ENCODE measurements at places on chromosomes 5 and 9. TPM values are rescaled to one million over a fixed set of nuclear protein-coding genes. Genes with fewer than 3 reads are reported as not detected.

Gene GFI1B
- total RNA-seq, result not detected

Gene SAXO1
- not detected for total RNA-seq

Gene SERINC5
- total RNA-seq, result 7.7 TPM

Gene ANKRD18B
- 0.94 TPM for total RNA-seq

Gene ADGRD2
- total RNA-seq, result not detected

Gene CDKN2B-AS1
- 0.75 TPM for total RNA-seq

Gene MAPK9
- total RNA-seq, result 19.8 TPM

Gene SLC6A3
- not detected for total RNA-seq

Gene AGXT2
- not detected for total RNA-seq

Gene ABCA2
- total RNA-seq, result 27.3 TPM

Gene OR1Q1
- not detected for total RNA-seq

Gene TMEM171
- 7.0 TPM for total RNA-seq

Gene RXRA
- 10.8 TPM for total RNA-seq

Gene PRUNE2
- 20.7 TPM for total RNA-seq

Gene FOCAD
- total RNA-seq, result 84.9 TPM

Gene ZBED3
- total RNA-seq, result 0.90 TPM

Gene UBE2QL1
- 0.09 TPM for total RNA-seq

Gene ARID3C
- 0.09 TPM for total RNA-seq

Gene COL5A1
- total RNA-seq, result 67.9 TPM

Gene LAMC3
- under 0.01 TPM for total RNA-seq

Gene LHX3
- not detected for total RNA-seq

Gene PCDHB4
- total RNA-seq, result 0.09 TPM

Gene ACER2
- total RNA-seq, result 14.0 TPM

Gene CDO1
- total RNA-seq, result 2.0 TPM

Gene CDX1
- not detected for total RNA-seq

Gene PCDHGA5
- total RNA-seq, result 1.2 TPM

Gene AP3S1
- 69.5 TPM for total RNA-seq

Gene COL15A1
- not detected for total RNA-seq

Gene GABRA6
- not detected for total RNA-seq

Gene LCN10
- not detected for total RNA-seq

Gene APBA1
- total RNA-seq, result 4.2 TPM

Gene RAD23B
- 76.9 TPM for total RNA-seq

Gene PPP2R2B
- total RNA-seq, result not detected

Gene SYK
- total RNA-seq, result not detected

Gene MELK
- 13.8 TPM for total RNA-seq

Gene ALDH1B1
- total RNA-seq, result 17.8 TPM

Gene TRIM7
- total RNA-seq, result 12.8 TPM

Gene TGFBR1
- 17.8 TPM for total RNA-seq

Gene PCSK1
- 2.2 TPM for total RNA-seq

Gene DBH
- not detected for total RNA-seq

Gene FSTL4
- not detected for total RNA-seq

Gene CDC20B
- total RNA-seq, result not detected

Gene ALDH7A1
- total RNA-seq, result 39.6 TPM

Gene STK32A
- total RNA-seq, result 0.38 TPM

Gene AIF1L
- total RNA-seq, result 27.6 TPM

Gene FGFR4
- 0.09 TPM for total RNA-seq

Gene DNM1
- 2.9 TPM for total RNA-seq

Gene PCDHB1
- not detected for total RNA-seq

Gene DRD1
- total RNA-seq, result not detected

Gene ADAMTSL1
- 21.6 TPM for total RNA-seq

Gene DMRT3
- not detected for total RNA-seq

Gene SGCD
- total RNA-seq, result not detected

Gene CCNO
- total RNA-seq, result 0.09 TPM

Gene TAF11L10
- not detected for total RNA-seq

Gene SAPCD2
- total RNA-seq, result 5.5 TPM

Gene SNAPC3
- total RNA-seq, result 48.8 TPM

Gene SH3GL2
- not detected for total RNA-seq

Gene UQCRQ
- 84.6 TPM for total RNA-seq

Gene RGS7BP
- 3.1 TPM for total RNA-seq

Data from endothelial cell of coronary artery (primary cell).